ENCODE measurements at places on chromosomes 3 and 15.

- DNase-seq = peak; percentile 51
Measured at GRCh38 chr3:170907637-170908234, 701 bp downstream of the EIF5A2 start.

- no peak for DNase-seq
Measured at GRCh38 chr3:120129051-120129450, 34.8 kb upstream of the GSK3B start.

- no peak for DNase-seq
Measured at GRCh38 chr15:59812889-59813288, 123.8 kb upstream of the BNIP2 start.

DNA sequence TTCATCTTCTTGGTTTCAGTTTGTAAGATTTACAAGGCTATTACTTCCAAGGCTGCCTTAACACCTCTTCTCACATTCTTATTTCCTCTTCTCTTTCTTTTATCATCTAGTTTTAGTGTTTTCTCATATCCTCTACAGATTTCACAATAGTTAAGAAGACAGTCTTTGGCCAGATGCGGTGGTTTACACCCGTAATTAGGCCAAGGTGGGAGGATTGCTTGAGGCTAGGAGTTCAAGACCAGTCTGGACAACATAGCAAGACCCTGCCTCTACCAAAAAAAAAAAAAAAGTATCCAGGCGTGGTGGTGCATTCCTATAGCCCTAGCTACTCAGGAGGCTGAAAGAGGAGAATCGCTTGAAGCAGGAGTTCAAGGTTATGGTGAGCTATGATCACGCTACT is 3.5 kb upstream of the ALDH1A2 start:
- no peak for DNase-seq

- DNase-seq = no peak
Measured at GRCh38 chr15:31248263-31248662, 78.4 kb upstream of the KLF13 start.

DNA sequence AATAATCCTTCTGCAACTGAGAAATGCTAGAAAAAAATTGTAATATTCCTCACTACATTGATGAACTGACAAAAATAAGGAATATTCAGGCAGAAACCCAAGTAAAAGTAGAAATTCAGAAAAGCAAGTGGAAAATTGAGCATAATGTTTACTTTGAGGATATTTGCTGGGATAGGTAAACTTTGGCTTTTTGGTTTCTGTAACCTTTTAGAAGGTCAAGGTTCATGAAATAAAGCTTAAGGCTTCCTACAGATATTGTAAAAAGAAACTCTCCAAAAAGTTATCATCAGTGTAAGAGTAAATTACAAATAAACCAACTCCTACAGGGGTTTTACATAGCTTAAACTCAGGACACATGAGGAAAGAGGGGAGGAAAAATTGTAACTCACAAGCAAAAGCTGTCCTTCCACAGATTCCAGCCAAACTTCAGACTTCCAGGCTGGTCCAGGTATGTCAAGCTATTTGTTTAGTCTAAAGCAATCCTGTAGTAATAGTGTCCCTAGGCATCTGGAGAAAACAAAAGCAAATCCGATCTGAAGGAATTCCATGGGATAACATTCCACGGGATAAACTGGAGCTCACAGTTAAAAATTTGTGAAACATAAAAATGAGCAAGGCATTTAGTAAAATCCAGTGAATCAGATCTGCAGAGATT is 21.1 kb downstream of the C3orf70 start:
- DNase-seq = no peak

GRCh38 chr3:157066335-157067098 is 93.4 kb downstream of the CCNL1 start:
- DNase-seq = no peak

DNA sequence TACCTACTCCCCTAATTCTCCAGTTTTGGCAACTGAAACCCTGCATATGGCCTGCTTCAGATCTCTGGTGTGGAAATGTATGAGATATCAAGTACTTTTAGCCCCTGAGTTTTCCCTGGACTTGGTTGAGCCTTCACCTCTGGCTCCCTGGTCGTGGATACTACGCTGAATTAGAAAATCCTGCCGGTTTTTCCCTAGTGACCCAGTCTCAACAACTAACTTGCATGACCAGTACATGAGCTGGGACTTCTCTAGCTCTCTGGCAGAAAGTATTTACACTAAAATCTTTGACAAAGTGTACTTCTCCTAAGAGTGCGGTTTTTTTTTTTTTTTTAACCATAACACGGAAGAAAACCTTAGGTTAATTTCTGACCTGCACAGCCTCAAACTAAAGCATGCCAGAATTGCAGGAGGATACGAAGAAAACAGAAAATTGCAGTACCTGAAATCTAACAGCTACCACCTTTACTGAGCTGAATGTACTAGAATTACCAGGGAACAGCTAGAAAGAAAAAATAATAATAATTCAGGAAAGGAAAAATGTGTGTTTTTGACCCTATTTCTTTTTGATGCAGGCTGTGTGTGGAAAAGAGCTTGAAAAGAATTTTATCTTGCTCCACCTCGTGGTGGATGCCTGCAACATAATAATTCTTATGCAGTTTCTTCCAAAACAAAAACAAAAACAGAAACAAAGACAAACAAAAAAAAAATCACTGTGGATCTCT is 165.6 kb downstream of the GMNC start:
- DNase-seq = no peak

DNA sequence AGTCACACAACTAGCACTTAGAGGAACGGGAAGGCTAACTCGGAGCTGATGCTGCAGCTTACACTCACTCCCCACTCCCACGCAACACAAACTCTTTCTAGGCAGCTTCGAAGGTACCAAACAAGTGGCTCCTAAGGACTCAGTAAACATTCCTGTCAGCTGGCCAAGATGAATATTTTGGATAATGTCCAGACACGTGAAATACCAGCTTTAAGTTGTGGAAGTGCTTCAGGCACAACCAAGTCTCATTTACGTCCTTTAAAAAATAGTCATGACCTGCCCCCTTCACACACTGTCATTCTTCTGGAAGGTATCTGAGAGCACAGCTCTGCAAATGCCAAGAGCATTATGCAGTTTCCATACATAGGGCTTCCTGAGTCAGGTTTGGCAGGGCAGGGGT is 1005.9 kb upstream of the CFAP20DC start:
- DNase-seq = no peak

DNA sequence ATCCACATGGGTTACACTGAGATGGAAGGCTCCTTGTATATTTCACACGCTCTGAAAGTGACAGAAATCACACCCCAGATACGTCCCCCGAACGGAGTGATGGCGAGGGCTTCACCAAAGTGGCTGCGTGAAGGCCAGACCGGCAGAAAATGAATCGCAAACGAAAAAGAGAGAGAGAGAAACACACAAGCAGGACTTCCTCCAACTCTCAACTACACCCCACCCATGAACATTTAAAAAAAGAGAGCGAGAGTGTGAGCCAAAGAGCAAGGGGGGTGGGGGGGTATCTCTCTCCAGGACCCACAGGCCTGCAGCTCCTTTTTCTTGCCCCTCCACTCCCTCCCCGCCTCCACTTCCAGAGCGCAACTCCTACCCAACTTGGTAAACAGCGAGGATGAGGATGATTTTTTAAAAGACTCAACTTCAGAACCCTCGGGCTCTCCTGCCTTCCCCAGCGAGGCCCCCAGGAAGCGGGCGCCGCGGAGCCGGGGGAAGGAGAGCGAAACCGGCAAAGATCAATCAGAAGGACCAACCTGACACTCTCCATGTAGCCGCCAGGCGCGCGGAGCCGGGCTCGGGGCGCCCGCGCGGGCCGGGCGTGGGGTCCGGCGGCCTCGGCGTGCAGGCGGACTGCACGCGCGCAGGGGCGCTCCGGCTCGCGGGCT is 519.1 kb downstream of the FOXP1 start:
- no peak for DNase-seq

Data from H1 (cell line).